ENCODE measurements at places on chromosomes 11 and 22.
A peak's percentile ranks its signal among the peaks of the same experiment; 100 is the strongest.

DNA sequence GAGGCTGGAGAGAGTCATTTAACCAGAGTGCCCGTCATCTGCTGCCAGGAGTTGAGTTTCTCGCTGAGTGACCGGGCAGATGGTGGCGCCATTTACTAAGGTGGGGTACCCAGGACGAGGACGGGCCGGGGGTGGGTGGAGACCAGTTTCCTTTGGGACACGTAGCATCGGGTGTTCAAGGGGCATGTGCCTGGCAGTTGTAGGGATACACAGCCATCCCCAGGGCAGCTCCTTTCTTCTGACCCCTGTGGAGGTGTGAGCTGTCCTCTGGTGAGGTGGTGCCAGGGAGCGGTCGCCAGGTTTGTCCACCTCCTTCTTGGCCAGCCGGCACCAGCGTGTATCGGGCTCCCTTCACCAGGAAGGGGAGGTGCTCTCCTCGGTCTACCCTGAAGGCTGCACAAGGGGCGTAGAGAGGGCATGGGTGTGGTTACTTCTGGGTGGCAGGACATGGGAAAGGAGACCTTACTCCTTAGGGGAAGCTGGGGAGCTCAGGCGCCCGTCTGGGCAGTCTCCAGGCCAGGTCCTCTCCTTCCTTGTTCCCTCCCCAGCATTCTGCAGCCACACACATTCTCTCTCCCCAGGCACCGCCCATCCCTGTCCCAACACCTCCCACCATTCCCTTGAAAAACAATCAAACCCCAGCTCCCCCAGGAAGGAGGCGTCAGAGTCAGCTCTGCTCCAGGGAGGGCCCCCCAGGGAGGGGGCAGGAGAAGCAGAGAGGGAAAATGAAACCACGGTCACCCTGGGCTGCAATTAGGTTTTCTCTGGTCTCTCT, 10.3 kb upstream of the MB start:
- DNase-seq = no peak

GRCh38 chr11:12854297-12854661, 154.8 kb upstream of the RASSF10 start:
- DNase-seq = no peak

- no peak for DNase-seq
These were observed 22.8 kb downstream of the FLRT1 start for GRCh38 chr11:64058494-64058893.

GRCh38 chr11:133956650-133957633, at the start of gene IGSF9B:
Gene IGSF9B, minus strand, starts transcription at chr11:133956968. Its CDS starts 214 bp downstream, at chr11:133956754.
- DNase-seq = peak; percentile 62

GRCh38 chr22:23181721-23182308, 1.5 kb downstream of the BCR start:
- no peak for DNase-seq

- DNase-seq = no peak
These were observed 30.1 kb downstream of the RCN1 start for GRCh38 chr11:32121012-32121411.

DNA sequence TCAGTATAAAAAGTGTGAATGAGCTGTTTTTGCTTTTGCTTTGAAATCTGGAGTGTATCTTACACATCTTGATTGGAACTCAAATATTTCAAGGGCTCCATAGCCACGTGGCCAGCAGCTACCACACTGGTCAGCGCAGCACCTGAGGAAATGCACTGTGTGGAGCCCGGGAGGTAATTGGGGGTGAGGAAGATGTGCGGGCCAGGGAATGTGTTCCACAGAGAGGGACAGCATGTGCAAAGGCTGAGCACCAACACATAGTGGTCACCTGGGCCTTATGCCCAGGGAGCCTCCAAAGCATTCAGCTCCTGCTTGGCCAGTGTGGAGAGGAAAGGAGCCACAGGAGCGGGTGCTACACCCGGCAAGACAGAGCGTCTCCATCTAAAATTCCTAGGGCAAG, 20.8 kb downstream of the RELT start:
- no peak for DNase-seq

DNA sequence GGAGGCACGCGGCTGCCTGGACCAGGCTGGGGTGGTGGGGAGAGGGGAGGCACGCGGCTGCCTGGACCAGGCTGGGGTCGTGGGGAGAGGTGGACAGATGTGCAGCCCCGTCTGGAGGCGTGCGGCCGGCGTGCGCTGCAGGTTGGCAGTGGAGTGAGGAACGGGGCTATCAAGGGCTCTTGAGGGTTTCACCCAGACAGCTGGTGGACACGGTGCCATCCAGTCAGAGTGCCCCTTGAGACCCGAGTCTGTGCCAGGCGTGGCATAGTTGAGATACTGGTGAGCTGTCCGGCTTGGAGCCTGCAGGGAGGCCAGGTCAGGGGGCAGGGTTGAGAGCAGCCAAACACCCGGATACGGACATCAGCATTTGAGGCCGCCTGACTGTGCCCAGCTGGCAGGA, 1.5 kb upstream of the GRAMD4 start:
- no peak for DNase-seq

- DNase-seq = no peak
These were observed 7.5 kb downstream of the ROBO3 start for GRCh38 chr11:124872741-124873140.

GRCh38 chr22:21001601-21002325, at the start of gene THAP7:
Gene THAP7, minus strand, starts transcription at chr22:21002118. Its CDS starts 207 bp downstream, at chr22:21001911.
- DNase-seq = peak; percentile 93

GRCh38 chr11:33696411-33696810, 4.2 kb downstream of the C11orf91 start:
- no peak for DNase-seq

DNA sequence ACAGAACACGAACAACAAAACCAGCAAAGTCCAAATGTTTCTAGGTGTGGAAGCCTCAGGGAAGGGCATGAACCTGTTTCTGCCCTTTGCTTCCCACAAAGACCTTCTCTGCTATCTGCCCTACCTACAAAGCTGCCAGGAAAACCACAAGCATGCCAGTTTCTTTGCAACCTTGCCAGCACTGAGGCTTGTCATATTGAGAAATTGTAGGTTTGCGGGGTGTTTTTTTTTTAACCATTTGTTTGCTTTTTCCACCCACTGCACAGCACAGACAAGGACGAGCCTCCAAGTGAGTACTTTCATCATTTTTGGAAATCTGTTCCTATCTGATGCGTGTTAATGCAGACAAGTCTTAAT, 12.8 kb downstream of the PARVG start:
- no peak for DNase-seq

DNA sequence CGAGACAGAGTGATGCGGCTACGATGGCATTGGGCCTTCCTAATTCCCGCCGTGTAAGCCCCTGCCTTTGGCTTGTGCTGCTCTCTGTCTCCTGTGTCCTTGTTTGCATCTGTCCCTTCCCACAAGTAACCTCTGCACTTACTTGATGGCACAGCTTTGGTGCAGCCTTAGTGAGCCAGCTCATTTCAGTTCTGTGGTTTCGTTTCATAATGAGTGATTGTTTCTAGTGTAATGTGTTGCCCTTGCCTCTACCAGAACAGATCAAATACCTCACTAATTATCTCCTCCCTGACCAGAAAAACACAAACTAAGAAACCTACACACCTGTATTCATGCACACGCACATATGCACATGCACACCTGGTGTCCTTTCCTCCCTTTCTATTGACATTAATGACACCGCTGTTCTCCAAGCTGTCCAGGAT, 58.8 kb downstream of the GRK3 start:
- no peak for DNase-seq

GRCh38 chr11:70646272-70647049, 248.1 kb downstream of the CTTN start:
- DNase-seq = no peak

DNA sequence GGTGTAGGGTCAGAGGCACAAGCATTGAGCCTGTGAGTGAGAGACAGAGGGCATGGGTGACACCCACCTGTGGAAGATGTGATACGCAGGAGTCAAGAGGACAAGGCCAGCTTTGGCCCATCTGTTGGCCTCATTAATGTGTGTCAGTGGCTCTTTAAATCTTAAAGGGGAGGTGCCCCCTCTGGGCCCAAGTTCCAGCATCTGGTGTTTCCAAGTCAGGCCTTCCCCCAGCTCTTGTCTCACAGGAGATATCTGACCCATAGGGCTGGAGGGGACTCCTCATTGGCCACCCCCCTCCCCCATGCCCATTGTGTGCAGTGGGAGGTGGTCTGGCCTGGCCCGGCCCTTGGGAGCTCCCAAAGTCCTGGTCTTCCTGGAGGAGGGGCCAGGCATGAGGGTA, 8.9 kb downstream of the KCNK7 start:
- no peak for DNase-seq

DNA sequence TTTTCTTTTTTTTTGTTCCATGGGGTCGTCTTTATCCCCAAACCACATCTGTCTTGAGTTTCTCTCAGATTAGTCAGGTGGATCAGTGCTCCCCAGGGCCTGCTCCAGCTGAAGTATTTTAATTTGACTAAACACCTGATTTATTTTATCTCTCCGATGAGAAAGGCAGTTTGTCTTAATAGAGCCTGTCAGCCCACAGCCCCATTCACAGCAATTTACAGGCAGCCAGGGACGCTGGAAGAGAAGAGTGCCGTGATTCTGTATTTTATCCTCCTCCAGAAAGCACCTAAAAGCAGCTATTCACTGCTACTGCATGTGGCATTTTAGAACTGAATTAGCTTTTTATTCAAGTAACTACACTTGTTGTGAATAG, 164.5 kb downstream of the SOX6 start:
- no peak for DNase-seq

DNA sequence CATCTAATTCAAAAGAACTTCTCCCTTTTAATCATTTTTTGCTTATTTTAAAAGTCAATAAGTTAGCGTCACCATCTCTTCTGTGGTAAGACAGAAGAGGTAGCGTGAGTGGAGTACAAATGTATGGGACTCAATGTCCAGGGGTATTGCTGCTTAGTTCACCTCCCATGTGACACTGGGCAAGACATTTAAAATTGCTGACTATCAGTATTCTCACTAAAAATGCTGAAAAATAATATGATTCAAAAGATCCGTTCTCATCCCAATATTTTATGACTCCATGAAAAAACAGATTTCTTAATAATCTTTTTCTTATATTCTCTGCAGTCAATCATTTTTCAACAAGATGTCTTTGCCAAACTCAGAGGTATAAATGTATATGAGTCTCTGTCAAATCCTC, 68.1 kb upstream of the LRRC4C start:
- DNase-seq = no peak

DNA sequence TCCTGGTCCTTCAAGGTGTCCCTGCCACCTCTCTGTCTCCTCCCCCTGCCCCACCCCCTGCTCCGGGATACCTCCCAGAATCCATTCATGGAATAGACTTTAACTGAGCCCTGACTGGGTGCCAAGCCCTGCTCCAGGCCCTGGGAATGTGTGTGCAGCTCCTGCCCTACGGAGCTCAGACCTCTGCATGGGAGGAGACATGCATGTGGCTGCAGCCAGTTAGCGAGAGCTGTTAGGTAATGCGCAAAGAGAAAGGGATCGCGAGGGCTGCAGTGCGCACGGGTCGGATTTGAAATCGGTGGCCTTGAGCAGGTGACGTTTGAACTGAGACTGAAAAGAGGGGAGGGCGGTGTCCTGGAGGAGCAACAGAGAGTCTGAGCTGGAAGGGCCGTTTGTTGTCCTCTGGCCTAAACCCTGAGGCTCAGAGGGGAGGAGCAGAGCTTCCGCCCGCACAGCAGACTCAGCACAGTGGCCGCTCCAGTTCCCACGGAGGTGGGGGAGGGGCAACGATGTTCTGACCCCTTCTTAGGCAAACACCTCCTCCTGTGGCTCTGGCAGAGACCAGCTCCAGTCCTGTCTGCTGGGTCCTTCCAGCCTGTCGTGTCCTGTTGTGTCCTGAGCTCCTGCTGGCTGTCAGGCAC, 19.8 kb upstream of the LRRC10B start:
- DNase-seq = no peak

DNA sequence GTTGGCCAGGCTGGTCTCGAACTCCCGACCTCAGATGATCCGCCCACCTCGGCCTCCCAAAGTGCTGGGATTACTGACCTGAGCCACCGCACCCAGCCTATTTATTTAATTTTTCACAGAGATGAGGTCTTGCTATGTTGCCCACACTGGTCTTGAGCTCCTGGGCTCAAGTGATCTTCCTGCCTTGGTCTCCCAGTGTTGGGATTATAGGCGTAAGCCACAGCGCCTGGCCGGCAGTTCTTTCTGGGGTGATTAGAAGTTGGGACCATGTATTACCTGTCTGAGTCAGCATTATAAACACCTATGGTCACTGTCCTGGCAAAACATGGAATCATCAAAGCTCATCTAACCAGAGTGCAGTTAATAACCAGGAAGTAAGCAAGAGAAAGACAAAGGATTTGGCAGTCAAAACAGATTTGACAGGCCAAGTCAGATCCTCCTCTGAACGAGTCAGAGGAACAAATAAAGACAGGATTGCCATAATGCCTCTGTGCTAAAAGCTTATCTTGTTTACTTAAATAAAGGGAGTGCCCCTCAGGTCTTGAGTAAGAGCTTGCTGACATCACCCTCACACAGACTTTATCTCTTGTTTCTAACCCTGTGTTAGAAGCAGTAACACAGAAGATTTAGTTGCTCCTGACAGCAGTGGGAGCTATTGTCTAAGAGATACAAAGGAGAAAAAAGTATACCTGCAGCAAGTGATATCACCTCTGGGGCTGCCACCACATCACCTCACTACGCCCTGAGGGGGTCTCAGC, 3.7 kb downstream of the SERPIND1 start:
- no peak for DNase-seq

DNA sequence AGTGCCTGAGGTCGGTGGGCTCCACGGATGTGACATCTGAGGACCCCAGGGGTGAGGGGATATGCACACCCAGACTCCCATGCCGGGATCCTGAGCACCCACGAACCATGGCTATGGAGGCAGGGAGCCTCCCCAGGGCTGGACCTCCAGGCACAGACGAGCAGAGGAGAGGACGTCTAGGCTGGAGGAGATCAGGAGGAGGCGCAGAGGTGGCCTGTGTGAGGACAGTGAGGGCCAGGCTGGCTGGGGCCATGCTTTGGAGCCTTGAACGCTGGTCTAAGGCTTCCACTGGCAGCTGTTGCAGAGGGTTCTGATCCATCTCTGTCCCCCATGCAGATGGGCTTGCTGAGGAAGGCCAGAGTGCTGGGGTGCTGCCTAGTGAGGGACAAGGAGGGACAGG, 29.0 kb downstream of the FGF4 start:
- no peak for DNase-seq

- DNase-seq = no peak
These were observed 861.3 kb downstream of the TBC1D22A start for GRCh38 chr22:47623763-47624148.

GRCh38 chr22:37892566-37893335, 13.3 kb upstream of the MICALL1 start:
- DNase-seq = no peak

GRCh38 chr11:63564056-63564774, 1.0 kb upstream of the PLAAT2 start:
- DNase-seq = no peak

- DNase-seq = no peak
These were observed 71.7 kb upstream of the DRD2 start for GRCh38 chr11:113546757-113547507.

All from stimulated activated CD8-positive, alpha-beta memory T cell treated with anti-CD3 and anti-CD28 coated beads, Interleukin-4, amount 100 ng/mL, for 1 hour (primary cell).